CD4-positive, alpha-beta T cell treated with Interleukin-1 beta for 1 hour (primary cell): ENCODE measurements at places on chromosomes 3 and 15.
A peak's percentile ranks its signal among the peaks of the same experiment; 100 is the strongest.

DNA sequence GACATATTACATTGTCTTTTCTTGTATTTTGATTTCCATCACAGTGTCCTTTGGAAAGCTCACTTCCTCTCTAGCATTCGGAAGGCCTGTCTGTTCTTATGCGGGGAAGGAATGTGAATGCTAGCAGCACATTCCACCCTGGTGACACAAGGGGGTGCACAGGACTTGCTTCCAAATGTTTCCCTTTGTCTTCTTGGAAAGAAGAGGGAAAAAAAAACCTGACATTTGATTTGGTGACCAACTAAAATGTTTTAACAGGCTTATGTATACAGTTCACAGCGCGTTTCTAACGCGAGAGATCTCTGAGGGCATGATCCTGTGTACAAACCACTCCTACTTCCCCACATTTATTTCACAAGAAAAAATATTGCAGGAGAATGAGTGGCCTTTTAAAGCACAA is 107.6 kb upstream of the FXR1 start:
- DNase-seq, result no peak

DNA sequence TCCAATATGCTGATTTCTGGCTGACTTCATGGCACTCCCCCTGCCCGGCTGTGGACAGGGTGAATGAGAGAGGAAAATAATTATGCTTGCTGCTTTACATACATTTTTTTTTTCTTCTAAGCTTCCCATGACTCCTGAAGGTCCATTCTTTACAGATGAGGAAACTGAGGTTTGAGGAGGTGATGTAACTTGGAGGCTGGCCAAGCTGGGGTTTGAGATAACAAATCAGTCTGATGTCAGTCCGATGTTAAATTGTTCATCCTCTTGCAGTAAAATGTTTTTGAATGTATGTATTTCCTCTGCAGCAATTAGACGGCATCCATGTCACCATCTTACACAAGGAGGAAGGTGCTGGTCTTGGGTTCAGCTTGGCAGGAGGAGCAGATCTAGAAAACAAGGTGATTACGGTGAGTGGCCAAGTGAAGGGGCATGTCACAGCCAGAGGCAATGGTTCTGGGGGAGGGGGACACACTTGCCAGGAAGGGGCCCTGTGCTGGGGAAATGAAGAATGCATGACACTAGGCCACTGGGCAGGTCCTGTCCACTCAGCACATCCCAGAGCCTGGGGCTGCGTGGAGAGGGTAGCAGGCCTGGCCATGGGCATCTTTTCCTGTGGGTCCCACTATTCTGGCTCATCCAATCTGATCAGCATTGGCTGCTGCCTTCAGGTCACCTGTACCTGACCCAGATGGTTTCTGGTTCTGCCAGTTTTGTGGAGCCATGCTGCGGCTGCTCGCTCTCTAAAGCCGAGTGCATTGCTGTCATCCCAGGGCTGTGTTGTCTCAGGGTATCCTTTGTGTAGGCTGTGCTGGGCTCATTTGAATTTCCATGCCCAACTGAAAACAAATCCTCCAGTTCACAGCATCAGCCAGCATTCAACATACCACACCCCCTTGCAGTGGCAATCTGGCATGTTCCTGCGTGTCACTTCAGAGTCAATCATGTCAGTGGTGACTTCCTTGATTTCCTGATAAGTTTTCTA is 20.4 kb downstream of the STARD5 start:
- DNase-seq, result no peak

GRCh38 chr15:73391128-73391872 is 22.5 kb upstream of the HCN4 start:
- DNase-seq, result no peak

DNA sequence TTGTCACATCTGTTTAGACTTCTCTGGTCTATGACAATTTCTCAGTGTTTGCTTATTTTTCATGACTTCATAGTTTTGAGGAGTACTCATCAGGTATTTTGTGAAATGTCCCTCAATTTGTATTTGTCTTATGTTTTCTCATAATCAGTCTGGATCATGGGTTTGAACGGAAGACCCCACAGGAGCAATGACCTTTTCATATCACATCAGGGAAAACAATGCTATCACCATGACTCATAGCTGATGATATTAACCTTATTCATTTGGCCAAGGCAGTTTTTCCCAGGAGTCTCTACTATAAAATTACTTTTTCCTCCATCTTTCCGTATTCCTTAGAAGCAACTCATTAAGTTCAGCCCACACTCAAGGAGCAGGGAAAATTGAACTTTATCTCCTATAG is 32.7 kb downstream of the AADACL2 start:
- no peak for DNase-seq

DNA sequence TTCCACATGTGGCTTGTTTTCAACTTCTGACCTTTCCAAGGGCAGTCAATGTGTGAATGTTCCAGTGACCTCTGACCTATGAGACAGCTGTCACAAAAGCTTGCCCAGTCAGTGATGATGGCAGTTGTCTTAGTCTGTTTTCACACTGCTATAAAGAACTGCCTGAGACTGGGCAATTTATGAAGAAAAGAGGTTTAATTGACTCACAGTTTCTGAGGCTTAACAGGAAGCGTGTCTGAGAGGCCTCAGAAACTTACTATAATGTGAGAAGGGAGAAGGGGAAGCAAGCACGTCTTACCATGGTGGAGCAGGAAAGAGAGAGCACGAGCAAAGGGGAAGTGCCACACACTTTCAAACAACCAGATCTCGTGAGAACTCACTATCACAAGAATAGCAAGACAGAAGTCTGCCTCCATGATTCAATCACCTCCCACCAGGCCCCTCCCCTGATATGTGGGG is 95.6 kb downstream of the ECT2 start:
- DNase-seq, result no peak

- no peak for DNase-seq
Measured at GRCh38 chr15:95324656-95325055, 1005.8 kb upstream of the NR2F2 start.

- no peak for DNase-seq
Measured at GRCh38 chr15:62565634-62566026, 400.5 kb upstream of the C2CD4B start.

- DNase-seq, result peak; percentile 49
Measured at GRCh38 chr15:91271565-91272153, 171.6 kb downstream of the SV2B start.

GRCh38 chr3:142641504-142641903 is 45.3 kb downstream of the PLS1 start:
- DNase-seq, result no peak

GRCh38 chr15:69194025-69194827 is 33.8 kb downstream of the GLCE start:
- DNase-seq, result no peak

DNA sequence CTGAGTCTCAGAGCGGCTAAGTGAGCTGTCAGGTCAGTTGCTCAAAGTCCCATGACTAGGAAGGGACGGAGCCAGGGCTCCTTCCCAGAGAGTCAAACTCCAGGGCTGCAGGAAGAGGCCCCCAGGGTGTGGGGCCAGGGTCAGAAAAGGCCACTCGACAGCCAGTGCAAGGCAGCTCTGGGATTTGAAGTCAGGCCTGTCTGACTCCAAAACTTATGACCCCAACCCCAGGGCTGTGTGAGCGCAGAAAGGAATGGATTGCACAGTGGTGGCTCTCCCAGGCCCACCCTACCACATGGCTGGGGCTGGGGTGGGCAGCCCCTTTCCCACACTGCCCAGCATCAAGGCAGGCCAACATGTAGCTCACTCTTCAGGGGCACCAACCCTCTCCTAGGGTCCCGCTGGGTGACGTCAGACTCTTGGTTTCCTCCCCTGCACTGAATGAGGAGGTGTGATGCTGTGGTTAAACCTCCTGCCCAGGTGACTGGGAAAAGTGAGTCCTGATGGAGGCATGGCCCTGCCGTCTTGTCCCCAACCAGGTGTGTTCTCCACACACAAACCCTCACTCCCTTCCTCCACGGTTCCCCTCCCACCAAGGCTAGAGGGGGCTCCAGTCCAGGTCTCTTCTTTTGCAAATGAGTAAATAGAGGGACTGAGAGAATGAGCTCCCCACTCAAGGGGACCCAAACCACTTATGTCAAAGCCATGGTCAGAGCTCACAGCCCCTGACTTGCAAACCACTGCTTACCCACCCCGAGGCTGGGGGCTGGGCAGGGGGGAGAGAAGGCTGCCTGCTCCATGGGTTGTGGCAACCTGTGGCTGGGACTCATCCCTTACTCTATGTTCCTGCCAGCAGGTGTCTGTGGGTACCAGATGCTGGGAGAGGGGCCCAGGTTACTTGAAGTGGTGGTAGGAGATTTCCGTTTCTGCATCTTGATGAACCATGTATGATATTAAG is 23.8 kb upstream of the CORO2B start:
- no peak for DNase-seq

DNA sequence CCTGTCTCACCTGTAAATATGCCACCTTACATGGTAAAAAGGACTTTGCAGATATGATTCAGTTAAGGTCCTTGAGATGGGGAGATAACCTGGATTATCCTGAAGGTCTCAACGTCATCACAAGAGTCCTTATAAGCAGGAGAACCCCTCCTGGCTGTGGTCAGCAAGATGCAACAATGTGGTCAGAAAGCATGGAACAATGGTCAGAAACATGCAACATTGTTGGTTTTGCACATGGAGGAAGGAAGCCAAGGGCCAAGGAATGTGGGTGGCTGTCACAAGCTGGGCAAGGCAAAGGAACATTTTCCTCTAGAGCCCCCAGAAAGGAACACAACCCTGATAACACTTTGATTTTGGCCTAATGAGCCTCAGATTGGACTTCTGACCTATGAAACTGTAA is 9.4 kb upstream of the SUMF1 start:
- no peak for DNase-seq

DNA sequence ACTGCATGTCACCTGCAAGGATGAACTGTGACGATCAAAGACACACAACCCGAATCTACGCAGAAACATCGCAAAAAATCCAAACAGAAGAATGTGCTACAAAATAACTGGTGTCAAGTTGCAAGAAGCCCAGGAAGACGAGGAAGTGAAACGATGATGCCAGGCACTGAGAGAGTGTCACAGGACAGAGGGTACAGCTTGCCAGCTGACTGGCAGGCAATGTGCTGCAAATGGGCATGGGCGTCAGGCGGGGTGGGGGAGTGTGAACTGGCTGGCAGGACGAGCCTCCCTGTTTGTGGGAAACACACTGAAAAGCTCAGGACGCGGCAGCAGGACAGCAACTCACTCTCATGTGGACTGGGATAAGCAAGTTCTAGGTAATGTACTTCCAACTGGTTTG is 28.9 kb upstream of the OCA2 start:
- no peak for DNase-seq

DNA sequence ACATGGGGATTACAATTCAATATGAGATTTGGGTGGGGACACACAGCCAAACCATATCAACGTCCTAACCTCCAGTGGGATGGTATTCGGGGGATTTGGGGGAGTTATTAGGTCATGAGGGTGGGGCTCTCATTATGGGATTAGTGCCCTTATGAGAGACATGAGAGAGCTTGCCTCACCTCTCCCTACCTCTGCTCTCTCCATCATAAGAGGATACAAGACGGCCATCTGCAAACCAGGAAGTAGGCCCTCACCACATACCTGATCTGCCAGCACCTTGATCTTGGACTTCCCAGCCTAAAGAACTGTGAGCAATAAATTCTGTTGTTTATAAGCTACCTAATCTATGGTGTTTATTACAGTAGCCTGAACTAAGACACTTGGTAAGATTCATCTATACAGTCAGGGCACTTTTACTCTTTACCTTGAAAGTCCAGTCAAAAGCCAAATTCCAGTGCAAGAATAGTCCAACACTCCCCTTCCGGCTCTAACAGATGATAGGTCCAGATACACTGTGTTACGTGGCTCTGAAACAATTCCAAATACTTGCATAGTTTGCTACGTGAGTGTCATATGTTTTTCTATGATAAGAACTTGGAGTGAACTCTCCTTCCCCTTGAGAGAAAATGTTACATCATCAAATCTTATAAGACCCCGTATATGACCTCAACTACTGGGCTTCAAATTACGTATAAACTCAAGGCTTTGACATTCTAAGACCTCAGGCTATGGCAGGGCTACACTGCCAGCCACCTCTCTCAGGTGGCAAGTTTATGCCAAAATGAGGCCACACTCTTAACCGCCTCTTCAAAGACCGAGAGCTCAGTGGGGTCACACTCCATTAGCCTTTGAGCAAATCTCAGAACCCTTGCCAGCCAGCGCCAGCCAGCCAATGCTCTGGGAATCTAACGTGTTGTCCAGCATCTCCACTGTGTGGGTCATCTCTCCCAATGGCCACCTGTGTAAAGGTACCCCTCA is 129.9 kb downstream of the XXYLT1 start:
- DNase-seq, result no peak

GRCh38 chr15:77497110-77497737 is 76.5 kb downstream of the HMG20A start:
- no peak for DNase-seq

- DNase-seq, result no peak
Measured at GRCh38 chr3:103337179-103337845, 902.5 kb downstream of the ZPLD1 start.

GRCh38 chr3:30350011-30350410 is 256.4 kb upstream of the TGFBR2 start:
- no peak for DNase-seq

DNA sequence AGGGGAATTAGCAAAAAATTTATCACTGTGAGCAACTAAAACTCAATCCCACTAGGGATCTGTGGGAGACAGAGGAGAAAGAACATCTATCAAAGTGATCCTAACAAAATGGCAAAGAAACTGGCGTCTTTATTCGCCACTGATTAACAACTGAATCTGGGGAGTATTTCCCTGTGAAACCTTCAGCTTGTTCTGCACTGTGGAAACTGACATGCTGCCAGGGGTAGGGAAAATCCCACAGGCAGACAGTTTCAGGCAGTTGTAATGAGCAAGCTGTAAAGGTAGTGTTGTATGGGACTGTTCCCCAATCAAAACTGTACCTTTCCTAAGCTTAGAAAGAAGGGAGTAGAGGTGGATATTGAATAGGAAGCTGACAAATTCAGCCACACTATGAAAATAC is 611.7 kb downstream of the VGLL3 start:
- DNase-seq, result no peak

DNA sequence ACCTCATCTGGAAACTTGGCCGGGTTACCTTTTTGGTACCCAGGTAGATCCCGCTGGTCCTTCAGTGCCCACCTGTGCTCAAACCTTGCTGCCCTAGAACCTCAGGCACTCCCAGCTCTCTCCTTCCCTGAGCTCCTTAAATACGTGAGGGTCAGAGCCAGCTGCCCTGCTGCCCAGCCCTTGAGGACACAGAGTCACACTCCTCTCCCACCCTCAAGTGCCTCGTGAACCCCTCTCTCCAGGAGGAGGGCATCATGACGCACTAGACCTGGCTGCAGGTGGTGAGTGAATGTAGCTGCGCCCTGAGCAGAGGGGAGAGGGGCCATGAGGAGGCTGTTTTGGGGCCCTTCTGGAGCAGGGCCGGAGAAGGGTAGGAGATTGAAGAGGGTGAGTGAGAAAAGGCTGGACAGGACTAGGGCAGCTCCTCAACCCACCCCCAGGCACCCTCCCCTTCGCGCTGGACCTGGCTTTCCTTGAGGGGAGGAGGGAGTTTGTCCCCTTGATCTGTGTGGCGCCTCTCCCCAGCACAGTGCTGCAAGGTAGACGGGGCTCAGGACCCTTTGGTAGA is 941 bp downstream of the SLC12A8 start:
- no peak for DNase-seq

- peak; percentile 66 for DNase-seq
Measured at GRCh38 chr3:72482589-72483321, 365.5 kb downstream of the SHQ1 start.

- DNase-seq, result no peak
Measured at GRCh38 chr15:49556437-49556836, 64.2 kb downstream of the FAM227B start.

GRCh38 chr15:78100886-78101285 is 8.5 kb downstream of the SH2D7 start:
- no peak for DNase-seq

- no peak for DNase-seq
Measured at GRCh38 chr3:144141496-144141895, 169.9 kb downstream of the DIPK2A start.

- no peak for DNase-seq
Measured at GRCh38 chr3:120192579-120192978, 92.4 kb downstream of the GPR156 start.
